ENCODE measurements at places on chromosomes 6 and 20. TPM values are rescaled to one million over a fixed set of nuclear protein-coding genes. Genes with fewer than 3 reads are reported as not detected.

GRCh38 chr6:87407901-87408720, at the start of gene CFAP206:
CFAP206 (plus strand) TSS chr6:87407972; CDS start chr6:87409840, 1,868 bp downstream.
- peak; percentile 72 for DNase-seq

DNA sequence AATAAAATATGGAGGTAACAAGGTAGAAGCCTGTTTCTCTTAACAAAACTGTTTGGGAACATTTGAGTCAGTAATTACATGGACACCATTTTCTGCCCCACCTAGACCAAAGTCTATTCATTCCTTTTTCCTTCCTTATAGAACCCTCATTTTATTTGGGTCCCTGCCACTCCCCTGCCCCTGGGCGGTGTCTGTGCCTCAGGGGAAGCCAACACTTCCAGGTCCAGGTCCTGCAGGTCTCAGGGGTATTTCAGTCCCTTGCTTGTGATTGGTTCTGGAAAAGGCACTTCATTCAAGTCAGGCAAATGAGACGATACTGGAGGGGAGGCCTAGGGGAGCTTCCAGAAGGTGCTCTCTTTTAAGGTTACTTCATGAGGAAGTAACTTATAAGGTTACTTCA, 42.3 kb downstream of the SLC35D3 start:
- no peak for DNase-seq

DNA sequence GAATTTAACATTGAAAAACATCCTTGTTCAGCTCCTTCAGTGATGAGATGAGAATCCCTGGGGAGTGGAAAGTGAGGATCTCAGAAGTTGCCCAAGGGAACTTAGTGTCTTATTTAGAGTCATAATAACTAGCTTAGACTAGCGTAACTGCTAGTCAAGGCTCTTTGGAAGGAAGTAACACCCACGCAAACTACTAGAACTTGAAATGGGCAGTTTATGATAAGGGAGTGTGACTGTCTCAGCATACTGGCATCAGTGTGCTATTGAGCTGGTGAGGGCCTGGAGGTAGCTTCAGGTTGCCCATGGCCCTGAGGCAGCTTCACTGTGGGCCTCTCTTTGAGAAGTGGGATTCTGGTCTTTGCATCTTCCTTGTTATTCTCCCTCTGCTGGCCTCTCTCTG, 40.1 kb downstream of the SLX4IP start:
- no peak for DNase-seq

- no peak for DNase-seq
Observed at GRCh38 chr20:24813080-24813479, 136.0 kb upstream of the CST7 start.

DNA sequence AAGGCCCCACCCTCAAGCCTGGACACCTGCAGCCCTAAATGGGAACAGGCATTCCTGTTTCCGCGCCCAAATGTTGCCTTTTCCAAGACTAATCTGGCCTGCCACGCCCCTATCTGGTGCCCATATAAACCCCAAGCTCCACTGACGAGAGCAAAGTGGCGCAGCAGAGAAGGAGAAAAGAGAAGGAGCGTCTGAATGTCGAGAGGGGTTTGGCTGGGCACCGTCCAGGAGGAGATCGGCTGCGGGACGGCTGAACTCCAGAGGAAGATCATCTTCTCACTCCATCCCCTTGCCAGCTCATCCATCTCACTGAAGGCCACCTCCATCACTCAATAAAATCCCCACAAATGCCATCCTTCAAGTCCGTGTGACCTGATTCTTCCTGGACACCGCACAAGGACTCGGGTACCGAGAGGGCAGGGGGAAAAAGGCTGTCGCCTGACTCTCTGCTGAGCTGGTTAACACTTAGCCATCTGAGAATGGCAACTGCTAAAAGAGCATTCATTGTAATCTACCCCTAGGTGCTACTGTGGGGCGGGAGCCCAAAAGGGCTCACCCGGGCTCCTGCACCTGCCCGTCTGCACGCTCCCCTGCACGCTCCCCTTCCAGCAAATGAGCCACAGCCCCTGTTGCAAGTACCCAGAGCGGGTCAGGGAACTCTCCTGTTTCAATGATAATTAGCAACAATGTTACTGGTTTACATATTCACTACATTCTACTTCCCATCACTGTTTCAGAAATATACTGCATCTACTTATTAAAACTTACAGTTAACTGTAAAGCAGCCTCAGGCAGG, 23.5 kb downstream of the TAF4 start:
- DNase-seq = no peak

GRCh38 chr20:36593347-36593929, 12.1 kb upstream of the RAB5IF start:
- no peak for DNase-seq

DNA sequence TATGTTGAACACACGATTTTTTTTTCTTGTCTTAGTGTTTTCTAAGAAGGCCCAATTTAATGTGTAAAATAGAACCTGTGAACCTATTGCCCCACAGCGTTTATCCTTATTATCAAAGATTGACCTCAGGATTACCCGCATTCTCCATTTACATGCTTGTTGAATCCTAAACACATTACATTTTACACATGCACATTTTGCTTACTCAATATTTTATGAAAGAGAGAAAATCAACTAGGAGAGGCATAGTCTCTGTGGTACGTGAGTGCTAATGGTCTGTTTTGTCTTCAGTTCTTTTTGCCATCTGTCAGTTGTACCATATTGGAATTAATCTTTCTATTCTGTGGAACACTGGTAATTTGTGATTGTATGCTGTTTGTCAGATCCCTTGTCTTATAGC, 80.1 kb upstream of the SMIM8 start:
- no peak for DNase-seq

DNA sequence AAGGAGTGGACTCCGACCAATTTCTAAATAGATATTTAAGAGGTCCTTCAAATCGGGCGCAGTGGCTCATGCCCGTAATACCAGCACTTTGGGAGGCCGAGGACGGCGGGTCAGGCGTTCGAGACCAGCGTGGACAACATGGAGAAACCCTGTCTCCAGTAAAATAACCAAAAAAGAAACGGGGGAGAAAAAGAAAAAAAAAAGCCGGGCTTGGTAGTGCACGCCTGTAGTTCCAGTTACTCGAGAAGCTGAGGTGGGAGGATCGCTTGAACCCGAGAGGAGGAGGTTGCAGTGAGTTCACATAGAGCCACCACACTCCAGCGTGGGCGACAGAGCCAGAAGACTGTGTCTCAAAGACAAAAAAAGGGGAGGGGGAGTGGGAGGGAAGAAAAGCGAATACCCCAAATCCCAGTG, 53.3 kb upstream of the HFE start:
- DNase-seq = no peak

DNA sequence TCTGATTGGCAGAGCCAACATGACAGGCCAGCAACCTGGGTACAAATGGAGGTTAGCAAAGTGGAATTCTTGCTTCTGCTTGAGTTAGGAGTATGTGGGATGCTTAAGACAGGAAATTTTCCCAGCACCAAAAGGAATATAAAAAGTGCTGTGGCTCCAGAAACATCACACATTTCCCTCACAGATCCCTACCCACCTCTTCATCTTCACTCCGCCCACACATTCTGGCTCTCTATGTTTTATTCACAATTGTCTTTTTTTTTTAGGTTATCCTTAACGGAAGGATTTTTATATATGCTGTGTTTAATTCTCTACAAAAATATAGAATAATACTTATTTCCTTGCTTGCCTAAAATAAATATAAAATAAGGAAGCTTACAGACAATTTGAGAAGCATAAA, 563.3 kb upstream of the HS3ST5 start:
- no peak for DNase-seq

- no peak for DNase-seq
Observed at GRCh38 chr20:32603046-32603726, 18.1 kb upstream of the NOL4L start.

- no peak for DNase-seq
Observed at GRCh38 chr6:9401960-9402359, 966.6 kb upstream of the SLC35B3 start.

DNA sequence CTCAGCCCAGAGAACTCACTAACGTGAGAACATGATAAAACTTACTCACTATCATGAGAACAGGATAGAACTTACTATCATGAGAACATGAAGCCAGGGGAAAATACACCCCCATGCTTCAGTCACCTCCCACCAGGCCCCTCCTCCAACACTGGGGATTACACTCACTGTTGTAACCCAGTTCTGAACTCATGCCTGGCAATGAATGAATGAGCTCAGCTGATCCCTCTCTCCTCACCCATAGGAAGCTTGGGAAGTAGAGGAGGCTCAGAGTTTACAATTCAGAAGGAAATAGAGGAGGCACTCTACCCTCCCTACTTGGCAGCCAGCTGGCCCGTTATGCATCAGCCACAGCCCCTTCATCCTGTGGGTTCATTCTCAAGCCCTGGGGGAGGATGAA, 102.5 kb downstream of the EYA2 start:
- no peak for DNase-seq

Gene OOEP
- total RNA-seq = not detected

Gene PTPRA
- 32.3 TPM for total RNA-seq

Gene TRERF1
- 9.4 TPM for total RNA-seq

All from activated T-cell treated with anti-CD3 and anti-CD28 coated beads, Interleukin-2, amount 50 U/mL, for 4 hours (primary cell).